ENCODE measurements at places on chromosomes 12 and 14.

DNA sequence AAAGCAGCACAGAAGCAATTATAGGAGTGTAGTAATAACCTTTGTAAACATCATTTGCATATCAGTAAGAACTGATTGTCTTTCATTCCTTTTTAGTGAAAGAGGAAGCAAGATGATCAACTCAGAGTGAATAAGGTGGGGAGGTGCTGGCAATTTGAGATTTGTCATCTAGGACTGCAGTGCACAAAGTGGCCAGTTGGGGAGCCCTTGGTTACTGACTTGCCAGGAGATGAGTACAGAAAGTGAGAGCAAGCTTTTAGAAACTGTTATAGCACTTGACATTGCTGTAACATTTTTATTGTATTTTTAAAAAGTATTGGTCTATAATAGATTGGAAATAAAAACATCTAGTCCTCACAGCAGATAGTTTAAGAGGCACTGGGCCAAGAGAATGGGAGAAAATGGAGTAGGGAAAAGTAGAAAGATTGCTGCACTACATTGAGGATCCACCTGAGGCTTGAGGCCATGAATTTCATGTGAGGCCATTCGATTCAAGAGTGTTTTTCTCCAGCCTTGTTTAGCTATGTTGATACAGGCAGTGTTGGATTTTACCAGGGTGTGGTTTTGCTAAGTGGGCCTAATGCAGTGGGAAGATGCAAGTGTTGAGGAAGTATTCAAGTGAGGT is 98.2 kb downstream of the SNAPC1 start:
- peak; percentile 37 for DNase-seq

GRCh38 chr14:91373591-91374254 is 43.9 kb downstream of the CCDC88C start:
- DNase-seq = no peak

GRCh38 chr12:52171950-52172512 is 19.8 kb downstream of the KRT80 start:
- DNase-seq = no peak

GRCh38 chr14:31877255-31877798 is 199.8 kb upstream of the ARHGAP5 start:
- no peak for DNase-seq

- peak; percentile 70 for DNase-seq
Observed at GRCh38 chr12:25958428-25959070, at the start of gene RASSF8. Gene RASSF8, plus strand, starts transcription at chr12:25958682. Its CDS starts 96,662 bp downstream, at chr12:26055344.

DNA sequence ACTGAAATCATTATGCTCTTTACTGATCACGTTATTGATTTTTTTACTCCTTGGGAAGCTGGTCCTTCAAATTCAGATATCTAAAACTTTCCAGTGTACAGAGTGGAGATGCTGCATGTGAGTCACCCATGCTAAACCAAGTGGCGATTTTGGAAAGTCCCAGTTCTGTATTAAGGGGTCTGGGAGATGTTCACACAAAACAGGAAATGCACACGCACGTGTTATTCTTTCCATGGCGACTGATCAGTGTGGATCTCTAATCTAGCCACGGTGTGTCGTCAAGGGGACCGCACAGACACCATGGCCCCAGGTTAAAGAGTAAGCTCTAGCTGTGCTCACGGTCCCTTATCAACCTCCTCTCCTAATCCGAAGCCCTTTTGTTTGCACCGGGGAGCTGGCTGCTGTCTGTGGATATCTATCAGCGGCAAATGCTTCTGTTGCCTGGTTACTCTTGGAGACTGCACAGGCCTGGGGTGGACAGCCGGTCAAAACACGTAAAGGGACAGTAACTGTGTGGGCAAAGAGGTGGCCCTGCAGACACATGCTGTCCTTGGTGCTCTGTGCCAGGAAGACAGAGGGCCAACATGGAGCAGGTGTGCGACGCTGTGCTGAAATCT is 96.6 kb downstream of the RIMBP2 start:
- no peak for DNase-seq

DNA sequence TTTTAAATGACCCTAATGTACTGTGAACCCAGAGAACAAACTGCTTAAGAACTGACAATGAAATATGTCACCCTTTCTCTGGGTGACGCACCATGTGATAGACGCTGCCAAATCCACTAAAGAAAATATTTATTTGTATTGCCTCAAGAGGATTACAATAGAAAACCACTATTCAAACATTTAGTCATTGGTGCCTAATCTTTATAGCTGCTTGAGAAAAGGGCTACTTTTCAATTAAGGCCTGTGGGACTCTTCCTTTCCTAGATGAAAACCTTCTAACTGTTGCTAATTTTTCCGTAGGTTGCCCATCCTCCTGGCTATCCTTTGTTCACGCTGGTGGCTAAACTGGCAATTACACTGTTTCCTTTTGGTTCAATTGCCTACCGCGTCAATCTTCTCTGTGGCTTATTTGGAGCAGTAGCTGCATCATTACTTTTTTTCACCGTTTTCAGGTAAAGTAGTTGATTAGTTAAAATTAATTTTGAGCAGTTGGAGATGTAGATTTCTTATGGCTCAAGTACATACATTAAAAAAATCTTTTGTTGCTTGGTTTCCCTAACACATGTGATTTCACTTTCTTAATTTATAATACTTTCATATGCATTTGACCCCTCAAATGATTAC is 6.0 kb downstream of the TMEM260 start:
- DNase-seq = peak; percentile 44

- no peak for DNase-seq
Observed at GRCh38 chr14:74089251-74090020, 4.7 kb downstream of the LIN52 start.

DNA sequence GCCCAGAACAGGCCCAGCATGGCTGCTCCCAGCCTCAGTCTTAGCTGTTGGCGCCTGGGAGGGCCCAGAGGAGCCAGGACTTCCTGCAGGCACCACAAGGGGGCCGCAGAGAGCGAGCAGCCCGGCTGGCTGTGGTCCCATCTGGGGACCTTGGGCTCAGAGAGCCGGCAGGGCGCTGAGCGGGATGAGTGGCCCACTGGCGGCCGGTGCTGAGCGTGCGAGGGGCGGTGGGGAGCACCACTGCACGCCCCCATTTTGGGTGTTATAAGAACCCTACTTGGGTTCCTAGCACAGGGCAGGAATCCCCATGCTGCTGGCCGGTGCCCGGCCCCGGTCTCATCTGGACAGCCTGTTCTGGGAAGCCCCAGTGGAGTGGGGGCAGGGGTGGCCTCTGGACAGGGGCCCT is 25.9 kb upstream of the CRIP2 start:
- peak; percentile 57 for DNase-seq

GRCh38 chr12:14962797-14963196 is 1.4 kb upstream of the ARHGDIB start:
- no peak for DNase-seq

DNA sequence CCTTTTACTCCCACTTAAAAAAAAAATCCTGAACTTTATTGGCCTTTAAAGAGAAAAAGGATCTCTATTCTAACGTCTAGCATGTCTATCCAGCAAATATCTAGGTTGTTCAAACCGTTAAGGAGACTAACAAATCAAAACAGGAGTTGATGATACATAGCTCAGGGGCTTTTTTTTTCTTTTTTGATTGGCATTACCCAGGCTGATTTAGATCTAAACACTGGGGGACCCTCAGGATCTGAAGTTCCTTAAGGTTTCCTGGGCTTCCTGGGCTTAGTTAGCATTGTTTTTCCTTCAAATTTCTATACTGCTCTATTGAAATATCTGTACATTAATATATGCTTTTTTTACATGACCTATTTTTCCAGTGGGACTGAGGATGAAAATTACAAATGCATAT is 42.3 kb downstream of the EFCAB11 start:
- DNase-seq = no peak

DNA sequence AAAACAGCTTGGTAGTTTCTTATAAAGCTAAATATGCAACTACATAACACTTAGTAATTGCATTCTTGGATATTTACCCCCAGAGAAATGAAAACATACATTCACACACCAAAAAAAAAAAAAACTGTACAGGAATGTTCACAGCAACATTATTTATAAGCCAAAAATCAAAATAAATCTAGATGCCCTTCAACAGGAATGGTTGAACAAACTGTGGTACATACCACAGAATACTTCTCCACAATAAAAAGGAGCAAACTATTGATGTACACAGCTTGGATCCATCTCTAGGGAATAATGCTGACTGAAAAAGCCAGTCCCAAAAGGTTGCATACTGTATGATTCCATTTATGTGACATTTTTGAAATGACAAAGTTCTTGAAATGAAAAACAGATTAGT is 62.1 kb upstream of the SLC38A4 start:
- DNase-seq = no peak

GRCh38 chr14:69708586-69709560 is 58.1 kb upstream of the SRSF5 start:
- peak; percentile 22 for DNase-seq

GRCh38 chr12:105832021-105832420 is 306.7 kb downstream of the NUAK1 start:
- DNase-seq = no peak

DNA sequence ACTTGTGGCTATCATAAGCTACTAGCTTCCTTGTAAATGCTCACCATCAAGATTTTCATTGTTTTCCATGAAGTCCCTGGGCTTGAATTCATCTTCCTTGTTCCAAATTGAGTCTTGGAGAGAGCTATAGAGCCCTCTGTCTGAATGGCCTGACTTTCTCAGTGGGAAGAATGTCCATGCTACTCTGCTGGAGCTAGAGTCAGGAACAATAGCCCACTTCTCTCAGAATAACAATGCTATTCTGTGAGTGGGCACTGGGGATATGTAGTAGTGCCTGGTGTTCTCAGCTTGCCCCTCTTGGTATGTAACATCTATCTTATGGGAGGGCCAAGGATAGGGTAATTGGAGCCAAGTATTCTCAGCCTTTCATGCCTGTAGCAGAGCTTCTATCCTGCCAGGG is 127.6 kb upstream of the TRHDE start:
- no peak for DNase-seq

- DNase-seq = no peak
Observed at GRCh38 chr12:28699029-28699428, 450.0 kb upstream of the FAR2 start.

DNA sequence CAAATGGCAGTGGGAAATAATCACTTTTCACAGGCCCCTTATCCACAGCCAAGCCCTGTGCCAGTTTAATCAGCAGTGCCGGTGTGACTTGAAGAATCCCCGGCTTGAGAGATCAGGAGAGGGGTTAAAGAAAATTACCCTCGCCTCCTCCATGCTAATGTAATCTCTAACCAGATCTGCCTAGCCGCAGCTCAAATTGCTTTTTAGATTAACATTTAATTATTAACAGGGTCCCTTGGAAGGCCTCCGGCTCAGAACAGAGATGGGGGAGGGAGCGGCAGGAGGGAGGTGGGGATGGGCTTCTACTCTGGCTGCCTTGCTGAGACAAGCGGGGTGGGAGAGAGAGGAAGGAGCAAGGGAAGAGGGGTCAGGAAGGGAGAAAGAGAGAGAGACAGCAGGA is 24.0 kb downstream of the FAM222A start:
- no peak for DNase-seq

DNA sequence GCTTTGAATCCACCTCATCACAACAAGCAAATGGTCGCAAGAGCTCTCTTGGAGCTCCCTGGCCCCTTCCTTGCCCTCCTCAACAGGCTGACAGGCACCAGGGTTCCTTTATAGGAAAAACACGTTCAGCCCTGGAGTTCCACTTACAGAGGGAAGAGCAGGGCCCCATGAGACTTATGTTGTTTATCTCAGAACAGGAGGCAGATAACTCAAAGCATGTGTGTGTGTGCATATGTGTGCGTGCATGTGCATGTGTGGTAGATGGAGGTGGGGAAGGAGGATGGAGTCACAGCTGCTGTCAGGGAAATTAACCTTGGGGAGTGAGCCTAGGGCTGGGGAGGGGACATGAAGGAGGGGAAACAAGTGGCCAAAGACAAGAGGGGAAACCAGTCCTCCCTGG is 138.1 kb downstream of the DPF3 start:
- DNase-seq = no peak

GRCh38 chr14:91595736-91596135 is 85.6 kb upstream of the PPP4R3A start:
- no peak for DNase-seq

GRCh38 chr14:67943947-67944346 is 124.4 kb downstream of the RAD51B start:
- peak; percentile 92 for DNase-seq

DNA sequence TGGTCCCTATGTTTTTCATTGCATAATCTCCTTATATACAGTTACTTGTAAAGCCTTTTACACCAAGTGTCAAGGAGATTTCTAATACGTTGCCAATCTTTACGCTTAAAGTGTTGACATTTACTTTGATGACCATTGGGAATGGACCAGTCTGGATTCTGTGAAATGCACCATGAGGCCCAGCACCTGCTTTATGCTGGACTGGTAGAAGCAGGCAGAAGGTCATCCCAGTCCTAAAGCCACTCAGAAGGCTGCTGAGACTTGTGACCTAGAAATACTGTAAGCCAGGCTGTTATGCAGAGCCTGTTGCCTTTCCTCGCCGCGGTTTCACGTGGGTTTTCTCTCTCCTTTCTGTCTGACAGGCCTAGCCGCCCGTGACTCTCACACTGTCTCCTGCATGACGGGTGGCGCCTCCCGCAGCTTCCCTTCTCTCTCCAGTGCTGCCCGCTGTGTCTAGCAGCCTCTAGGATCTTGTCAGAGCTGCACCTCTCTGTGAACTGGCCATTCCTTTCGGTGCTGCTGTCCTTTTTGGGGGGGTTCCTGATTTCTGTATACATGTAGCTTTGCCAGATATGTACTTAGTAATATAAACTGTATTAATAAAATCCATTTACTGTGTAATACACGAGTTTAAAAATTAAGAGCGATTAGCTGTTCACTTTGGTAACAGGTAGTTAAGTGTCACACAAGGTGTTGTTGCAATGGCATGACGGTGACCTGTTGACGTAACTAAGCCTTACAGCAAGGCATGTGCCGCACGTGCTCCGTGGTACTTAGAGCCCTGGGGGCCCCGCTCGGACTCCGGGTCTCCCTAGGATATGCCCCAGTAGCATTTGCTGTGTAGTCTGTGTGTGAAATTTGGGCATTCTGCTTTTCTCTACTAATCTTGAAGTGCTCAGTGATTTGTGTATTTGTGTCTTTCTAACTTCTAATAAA is 29.7 kb downstream of the XRCC3 start:
- DNase-seq = no peak

GRCh38 chr14:36755756-36756155 is 94.1 kb downstream of the PAX9 start:
- no peak for DNase-seq
